ENCODE measurements at places on chromosomes 2 and 18.

DNA sequence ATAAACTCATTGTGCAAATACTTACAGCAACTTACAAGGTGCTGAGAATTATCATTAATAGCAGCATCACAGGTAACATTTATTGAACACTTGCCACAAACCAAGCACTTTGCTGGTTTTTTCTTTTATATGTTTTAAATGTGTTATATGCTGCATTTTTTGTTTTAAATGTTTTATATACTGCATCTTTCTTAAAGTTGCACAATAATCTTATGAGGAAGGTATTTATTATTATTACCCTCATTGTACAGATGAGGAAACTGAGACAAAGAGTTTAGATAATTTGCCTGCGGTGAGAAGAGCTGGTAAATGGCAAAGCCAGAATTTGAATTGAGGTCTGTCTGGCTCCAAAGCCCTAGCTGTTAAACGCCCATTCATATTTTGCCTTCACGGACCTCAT is 52.2 kb upstream of the RIOK3 start:
- no peak for DNase-seq

GRCh38 chr2:6352247-6352646 is 513.5 kb downstream of the CMPK2 start:
- no peak for DNase-seq

DNA sequence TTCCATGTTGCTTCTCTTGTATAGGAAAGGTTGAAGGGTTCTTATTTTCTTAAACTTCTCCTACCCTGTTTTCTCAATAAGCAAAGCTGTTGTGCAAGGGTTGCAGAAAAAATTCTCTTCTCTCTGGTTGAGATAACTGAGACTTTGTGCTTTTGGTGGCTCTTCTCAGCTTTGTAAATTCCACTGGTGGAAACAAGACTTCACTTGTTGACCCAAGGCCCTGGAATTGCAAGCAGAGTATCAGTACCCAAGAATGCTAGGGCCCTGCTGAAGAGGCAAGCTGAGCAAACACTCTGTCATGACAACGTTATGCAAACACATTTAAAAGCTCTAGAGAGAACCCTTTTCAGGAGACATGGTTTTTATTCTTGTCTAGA is 294.7 kb upstream of the EPAS1 start:
- DNase-seq = no peak

GRCh38 chr2:205679410-205680009 is 2.8 kb upstream of the NRP2 start:
- DNase-seq = no peak

DNA sequence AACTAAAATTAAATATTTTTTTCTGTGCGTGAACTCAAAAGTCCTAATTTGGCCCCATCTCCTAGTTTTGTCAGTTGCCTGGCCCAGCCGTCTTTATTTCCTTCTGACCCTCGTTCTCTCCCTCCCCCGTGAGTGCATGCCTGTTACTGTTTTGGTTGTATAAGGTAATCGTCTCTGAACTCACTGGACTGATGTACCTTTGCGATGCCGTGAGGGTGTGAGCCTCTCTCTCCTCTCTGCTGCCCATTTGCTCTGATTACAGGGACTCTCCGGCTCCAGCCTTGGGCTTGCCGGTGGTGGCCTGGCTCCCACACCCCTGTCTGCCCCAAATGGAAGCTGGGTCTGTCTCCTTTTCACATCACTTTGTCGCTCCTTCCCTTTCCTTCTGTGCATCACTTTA is 66.5 kb upstream of the RBM44 start:
- no peak for DNase-seq

DNA sequence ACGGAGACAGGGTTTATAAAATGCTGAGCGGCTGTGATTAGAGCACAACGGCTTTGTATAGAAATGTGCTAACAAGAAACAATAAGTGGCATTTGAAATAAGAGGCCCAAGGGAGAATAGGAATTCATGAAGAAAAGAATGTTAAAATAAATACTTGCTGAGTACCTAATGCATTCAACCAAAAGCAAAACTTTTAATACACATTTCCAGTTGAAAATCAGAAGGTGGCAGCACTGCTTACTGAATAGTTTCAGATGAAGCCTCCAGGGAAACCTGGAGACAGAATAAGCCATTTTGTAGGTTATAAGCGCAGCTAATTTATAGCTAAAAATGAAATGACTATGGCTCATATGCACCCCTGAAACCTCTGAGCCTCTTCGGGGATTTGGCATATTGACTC is 286.6 kb downstream of the DPP10 start:
- DNase-seq = no peak

- DNase-seq = no peak
Measured at GRCh38 chr2:70680735-70681134, 87.3 kb downstream of the ADD2 start.

DNA sequence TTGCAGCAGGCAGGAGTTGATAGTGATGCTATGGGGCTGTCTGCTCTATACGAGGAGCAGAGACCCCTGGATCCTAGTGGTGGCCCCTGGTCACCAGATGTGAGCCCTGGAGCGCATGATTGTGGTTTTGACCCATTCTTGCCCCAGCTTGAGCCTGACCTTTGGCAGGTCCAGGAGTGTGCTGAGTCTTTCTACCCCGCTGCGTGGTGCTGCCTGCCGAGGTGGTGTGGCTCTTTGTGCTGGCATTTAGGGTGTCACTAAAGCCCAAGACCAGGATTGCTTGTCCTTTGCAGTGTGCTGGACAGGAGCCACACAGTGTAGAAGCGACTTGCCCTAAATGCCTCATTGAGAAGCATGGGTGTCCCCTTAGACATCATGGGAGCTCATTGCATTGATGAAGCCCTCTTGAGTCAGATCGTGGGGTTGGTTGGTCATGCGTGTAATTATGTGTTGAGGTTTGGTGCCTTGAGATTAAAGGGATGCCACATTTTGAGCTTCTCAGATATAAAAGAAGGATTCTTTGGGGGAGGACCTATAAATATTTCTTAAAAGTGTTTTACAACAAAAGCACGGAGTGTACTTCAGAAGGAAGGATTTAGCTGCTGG is 88.3 kb downstream of the AGAP1 start:
- DNase-seq = no peak

- no peak for DNase-seq
Measured at GRCh38 chr2:222418739-222419138, 5.6 kb upstream of the SGPP2 start.

- no peak for DNase-seq
Measured at GRCh38 chr2:43484323-43484930, 111.4 kb downstream of the THADA start.

DNA sequence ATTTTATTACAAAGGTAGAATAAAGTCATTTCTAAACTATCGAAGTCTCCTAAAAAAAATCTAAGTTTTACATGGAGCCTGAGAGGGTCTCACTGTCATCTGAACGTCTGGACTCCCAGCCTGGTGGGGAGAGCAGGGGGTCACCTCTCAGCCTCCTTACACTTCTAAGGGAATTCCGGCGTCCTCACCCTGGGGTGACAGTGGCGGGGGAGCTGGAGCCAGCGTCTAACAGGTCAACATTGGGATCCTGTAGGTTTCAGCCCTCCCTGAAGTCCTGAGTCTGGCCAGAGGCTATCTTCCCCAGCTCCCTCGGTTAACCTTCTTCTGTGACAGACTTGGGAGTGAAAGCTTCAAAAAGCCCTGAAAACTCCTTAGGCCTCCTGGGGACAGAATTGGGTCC is 34.6 kb upstream of the GLI2 start:
- no peak for DNase-seq

- DNase-seq = no peak
Measured at GRCh38 chr2:12764075-12764730, 47.5 kb downstream of the TRIB2 start.

DNA sequence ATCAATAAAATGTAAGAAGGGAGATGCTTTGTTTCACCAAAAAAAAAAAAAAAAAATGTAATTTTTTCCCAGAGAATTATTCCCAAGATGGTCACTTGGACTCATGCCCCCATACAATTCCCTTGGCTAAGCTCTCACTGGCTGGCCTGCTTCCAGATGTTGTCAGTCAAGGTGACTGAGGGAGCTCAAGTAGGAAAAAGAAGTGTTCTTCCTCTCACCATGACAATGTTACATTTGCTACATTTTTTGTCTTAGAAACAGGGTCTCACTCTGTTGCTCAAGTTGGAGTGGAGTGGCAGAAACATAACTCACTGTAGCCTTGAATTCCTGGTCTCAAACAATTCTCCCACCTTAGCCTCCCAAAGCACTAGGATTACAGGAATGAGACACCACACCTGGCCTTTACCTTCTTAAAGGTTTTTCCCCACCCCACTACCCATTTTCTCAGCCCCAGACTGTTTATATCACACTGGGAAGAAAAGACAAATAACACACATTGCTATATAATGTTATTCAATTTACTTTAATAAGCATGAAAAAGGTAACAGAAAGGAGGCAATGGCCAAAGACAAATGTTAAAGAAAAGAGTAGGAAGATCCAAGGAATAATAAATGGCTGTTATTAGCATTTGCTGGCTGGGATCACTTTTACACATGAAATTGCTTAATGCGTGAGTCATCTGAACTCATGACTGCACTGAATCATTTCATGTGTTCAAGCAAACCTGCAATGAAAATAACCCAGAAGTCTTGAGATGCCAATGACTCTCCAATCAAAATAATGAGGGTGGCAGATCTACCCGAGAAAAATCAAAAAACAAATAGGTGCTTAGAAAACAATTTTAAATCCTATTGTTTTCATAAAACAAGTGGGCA is 45.2 kb downstream of the ACVR1 start:
- no peak for DNase-seq

- no peak for DNase-seq
Measured at GRCh38 chr2:113707106-113707505, 49.3 kb downstream of the SLC35F5 start.

All from stimulated activated CD8-positive, alpha-beta memory T cell treated with anti-CD3 and anti-CD28 coated beads, Interleukin-15, amount 100 ng/mL, for 24 hours (primary cell).